Amniotic epithelial cell (primary cell): ENCODE measurements at places on chromosomes 13 and 19.
A peak's percentile ranks its signal among the peaks of the same experiment; 100 is the strongest.

DNA sequence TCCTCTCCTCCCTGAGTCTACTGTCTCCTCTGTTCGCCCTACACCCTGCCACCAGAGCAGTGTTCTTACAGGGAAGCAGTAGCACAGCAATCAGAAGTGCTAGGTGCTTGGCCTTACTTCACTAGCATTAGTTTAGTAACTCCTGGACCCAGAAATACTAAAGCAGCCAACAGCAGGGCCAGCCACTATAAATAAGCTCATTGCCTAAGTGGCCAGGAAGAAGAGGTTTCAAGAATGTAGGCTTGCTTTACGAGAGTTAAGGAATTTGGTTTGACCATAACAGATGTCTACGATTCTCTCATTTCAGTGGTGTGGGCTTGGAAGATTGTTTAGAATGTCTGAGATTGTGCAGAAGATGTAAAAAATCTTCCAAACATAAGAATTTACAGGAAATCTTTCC, 103.3 kb downstream of the ZAR1L start:
- DNase-seq = peak; percentile 95

DNA sequence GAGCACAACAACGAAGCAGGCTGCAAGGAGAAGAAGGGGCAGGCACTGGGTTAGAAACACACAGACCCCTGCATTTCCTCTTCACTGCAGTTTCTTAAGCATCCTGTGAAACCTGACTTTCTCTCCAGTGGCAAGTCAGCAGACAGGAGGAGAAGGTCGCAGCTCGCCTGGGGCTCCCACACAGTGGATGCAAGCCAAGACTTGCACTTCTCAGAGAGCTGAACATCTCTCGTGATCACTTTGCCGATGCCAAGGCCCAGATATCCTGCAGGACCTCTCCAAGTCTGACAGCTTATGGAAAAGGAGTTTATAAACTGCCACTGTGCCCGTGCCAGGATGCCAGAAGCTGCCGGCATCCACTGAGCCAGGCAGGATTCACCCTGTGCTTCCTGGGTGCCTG, 18.4 kb downstream of the TMEM272 start:
- DNase-seq = no peak

DNA sequence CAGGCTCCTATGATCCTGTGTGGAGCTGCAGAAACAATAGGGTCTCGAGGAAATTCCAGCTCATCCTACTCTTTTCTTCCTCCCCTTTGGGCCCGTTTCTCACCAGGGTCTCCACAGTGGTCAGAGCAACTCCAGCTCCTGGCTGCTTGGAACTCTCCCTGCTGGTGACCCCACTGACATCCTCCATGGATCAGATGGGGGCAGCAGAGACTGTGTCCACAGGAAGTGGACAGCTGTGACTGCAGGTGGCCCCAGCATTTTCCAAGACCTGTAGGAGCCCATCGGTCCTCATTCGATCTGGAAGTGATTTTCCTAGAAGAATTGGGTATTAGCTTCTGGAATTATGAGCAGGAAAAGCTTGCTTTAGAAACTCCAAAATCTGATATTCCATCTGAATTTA, 208.5 kb downstream of the ZNF536 start:
- no peak for DNase-seq

GRCh38 chr19:47450478-47450877, 21.2 kb downstream of the SLC8A2 start:
- no peak for DNase-seq

GRCh38 chr19:23436944-23437343, 41.7 kb upstream of the ZNF91 start:
- DNase-seq = no peak

DNA sequence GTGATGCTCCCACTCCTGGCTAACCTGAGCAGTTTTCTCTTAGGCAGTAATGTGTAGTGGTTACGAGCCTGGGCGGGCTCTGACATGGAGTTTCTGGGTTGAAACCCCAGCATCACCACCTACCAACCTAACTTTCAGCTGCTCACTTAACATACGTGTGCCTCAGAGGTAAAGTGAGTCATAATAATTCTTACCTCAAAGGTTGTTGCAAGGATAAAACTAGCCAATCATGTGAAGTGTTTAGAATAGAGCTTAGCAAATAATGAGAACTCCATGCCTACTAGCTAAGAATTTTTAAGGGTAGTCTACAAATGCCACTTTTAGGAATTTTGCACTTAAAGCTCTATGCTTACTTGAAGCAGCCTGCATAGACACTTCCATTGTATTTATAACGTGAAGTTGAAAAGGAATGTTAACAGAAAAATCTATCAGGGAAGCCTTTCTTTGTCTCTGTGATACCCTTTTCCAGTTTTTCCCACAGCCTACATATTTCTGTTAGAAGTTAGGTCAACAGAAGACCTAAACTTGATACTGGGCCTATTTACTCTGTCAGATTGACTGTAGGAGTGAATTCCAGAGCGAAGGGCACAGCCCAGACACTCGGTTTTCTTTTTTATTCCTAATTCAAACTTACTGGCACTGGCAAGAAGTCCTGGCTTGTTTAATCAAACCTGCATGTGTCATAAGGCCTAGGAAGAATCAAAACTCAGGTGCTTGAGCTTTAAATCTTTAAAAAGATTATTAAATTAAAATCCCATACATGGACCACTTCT, 90.7 kb downstream of the FREM2 start:
- DNase-seq = no peak

DNA sequence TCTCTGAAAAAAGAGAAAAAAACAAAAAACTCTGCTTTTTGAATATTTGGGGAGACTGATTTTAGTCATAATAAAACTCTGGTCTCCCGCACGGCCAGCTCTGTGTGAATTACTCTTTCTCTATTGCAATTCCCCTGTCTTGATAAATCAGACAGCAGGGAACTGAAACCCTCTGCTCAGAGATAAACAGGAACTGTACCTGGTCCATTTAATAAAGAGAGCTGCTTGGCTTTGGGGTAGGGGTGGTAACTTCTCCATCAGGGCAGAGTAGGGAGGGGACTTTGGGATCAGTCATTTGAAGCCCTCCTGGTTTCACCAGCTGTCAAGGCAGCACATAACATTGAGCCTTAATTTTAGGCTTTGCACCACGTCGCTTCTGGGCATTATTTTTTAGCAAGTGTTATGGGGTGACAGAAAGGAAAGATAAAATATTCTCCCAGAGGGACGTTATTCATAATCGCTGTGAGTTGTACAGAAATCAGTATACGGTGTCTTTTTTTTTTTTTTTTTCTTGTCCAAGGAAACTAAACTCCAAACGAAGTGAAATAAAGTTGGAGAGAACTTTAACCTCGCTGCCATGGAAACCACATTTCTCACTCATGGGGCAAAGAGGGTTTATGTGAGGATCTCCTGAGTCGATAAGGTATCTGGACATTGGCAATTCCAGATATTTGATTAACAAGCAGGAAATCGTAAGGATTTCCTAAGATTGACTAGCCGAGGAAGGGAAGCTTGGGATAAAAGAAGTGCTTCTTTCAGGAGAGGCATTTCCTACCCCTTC, 99.0 kb upstream of the MRI1 start:
- no peak for DNase-seq

GRCh38 chr13:65855242-65855805, 1374.8 kb downstream of the PCDH9 start:
- DNase-seq = peak; percentile 58

DNA sequence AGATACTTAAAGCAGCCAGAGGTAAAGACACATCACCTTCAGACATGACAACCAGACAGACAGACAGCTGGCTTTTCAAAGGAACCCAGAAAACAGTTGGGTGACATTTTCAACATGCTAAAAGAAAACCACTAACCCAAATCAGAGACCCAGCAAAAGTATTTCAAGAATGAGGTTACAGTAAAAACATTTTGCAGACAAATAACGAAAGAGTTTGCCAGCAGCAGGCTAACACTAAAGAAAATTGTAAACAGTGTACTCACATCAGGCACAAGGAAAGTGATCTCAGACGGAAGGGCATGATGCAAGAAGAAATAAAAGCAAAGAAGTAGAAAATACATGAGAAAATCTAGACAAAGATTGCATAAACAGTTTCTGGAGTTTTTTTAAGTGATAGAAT, 46.4 kb downstream of the AP1M1 start:
- peak; percentile 56 for DNase-seq

- DNase-seq = no peak
These were observed 1.4 kb upstream of the ICAM4 start for GRCh38 chr19:10285393-10285792.

- no peak for DNase-seq
These were observed 3.4 kb upstream of the ZNF808 start for GRCh38 chr19:52524086-52524485.

GRCh38 chr19:17931532-17932191, 1.2 kb upstream of the CCDC124 start:
- DNase-seq = no peak

- no peak for DNase-seq
These were observed 193.9 kb downstream of the KCTD12 start for GRCh38 chr13:76692346-76692745.

GRCh38 chr13:20831254-20831653, 57.5 kb upstream of the EEF1AKMT1 start:
- no peak for DNase-seq

GRCh38 chr19:680287-681028, 4.3 kb downstream of the FSTL3 start:
- peak; percentile 94 for DNase-seq
